Left renal cortex interstitium (tissue), 4 donors: ENCODE measurements at places on chromosomes 3 and 15. TPM values are rescaled to one million over a fixed set of nuclear protein-coding genes. Genes with fewer than 3 reads are reported as not detected.

The B4GALT4 gene
- 38.6 TPM for polyA plus RNA-seq

The RPL15 gene
- polyA plus RNA-seq, result 2,558 TPM

The NPAP1 gene
- 0.18 TPM for polyA plus RNA-seq

The CHRM5 gene
- polyA plus RNA-seq, result 0.16 TPM

GRCh38 chr3:39143051-39143885 is 10.1 kb downstream of the CSRNP1 start:
- no peak for DNase-seq

- DNase-seq, result no peak
Observed at GRCh38 chr3:52730681-52731080, 24.8 kb downstream of the SPCS1 start.

GRCh38 chr15:67405208-67406191 is 115.4 kb upstream of the C15orf61 start:
- no peak for DNase-seq

GRCh38 chr3:22835041-22835440 is 368.1 kb upstream of the UBE2E2 start:
- DNase-seq, result no peak

DNA sequence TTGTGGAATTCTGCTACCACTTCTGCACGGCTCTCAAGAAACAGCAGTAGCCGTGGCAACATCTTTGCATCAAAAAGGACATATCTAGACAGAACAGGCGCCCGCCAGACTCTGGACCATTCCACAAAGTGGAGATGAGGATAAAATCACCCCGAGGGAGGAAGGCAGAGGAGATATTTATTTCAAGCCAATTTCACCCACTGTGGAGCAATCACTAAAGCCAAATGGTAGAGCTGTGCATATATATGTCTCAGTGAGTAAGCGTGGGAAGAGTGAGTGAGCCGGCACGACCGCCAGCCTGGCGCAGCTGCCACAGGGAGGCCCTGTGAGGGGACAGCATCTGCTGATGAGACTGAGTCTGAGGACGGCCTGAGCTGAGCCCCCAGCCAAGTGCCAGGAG is 111.3 kb downstream of the MEGF11 start:
- no peak for DNase-seq

DNA sequence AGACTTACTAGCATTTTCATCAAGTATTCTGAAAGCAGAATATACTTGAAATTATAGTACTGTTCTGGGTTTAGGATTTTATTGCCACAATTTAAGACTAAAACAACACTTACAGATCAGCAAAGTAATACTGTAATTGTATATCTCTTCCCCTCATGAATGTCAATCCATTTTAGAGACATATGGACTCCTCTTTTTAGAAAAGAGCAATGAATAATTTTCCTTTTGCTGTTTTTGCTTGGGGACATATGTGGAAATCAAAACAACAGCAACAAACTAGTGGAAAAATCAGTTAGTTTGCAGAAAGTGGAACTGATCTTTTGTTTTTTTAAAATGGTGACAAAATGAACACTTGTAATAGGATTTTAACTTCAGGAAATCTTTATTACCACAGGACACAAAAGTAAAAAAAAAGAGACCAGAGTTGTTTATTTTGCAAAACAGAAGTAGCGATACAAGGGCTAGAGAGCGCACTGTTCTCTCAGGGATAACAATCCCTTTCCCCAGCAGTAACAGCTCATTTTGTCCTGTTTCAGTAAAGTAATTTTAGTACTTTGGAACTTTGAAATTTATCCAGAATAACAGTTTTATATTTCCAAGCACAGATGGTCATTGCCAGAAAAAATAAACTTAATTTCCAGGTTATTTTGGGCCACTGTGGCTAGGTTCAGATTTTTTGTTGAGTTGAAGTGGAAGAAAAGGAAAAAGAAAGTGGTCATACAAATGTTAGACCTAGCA is 17.1 kb downstream of the LEKR1 start:
- DNase-seq, result no peak

- DNase-seq, result no peak
Observed at GRCh38 chr15:85539491-85539890, 159.1 kb downstream of the AKAP13 start.

DNA sequence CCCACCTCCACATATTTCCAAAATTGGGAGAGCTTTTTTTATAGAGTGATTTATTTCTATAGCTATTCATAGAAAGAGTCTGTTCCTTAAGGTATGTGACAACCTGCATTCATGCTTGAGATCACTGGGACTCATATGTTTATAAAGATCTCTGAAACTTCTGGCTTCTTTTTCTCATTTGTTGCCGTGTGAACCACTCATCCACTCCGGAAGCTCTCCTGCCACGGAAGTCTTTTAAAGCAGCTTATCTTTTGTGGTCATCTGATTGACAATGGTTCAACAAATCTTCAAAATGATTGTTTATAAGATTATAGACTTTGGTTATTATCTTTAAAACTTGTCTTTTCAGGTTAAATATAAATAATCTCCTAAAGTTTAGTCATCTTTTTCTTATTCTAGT is 260.5 kb downstream of the C3orf38 start:
- no peak for DNase-seq

DNA sequence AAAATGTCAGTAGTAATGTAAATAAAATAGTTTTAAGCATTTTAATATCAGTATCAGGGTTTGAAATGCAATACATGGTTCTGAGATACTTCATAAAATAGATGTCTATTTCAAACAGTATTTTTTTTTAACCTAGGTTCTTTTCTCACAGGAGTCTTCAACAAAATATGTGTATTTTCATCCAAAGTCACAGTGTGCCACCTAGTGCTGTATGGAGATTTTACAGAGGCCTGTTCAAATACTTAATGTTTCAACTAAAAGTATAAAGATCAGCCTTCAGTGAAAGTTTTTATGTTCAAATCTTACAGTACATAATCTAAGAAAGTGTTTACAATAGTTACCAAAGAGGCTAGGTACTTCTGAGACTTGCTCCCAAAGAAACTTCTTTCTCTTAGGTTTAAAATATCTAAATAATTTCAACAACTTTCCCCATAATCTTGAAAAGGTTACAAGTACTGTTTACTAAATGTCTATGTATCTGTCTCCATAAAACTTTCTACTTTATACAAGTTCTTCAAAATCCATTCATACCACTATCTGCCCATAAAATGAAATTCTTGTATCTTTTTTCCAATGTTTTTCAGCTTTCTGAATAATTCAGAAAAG is 38.3 kb downstream of the SCAPER start:
- peak; percentile 29 for DNase-seq

- DNase-seq, result no peak
Observed at GRCh38 chr15:80052597-80053304, 6.7 kb upstream of the ZFAND6 start.

- DNase-seq, result no peak
Observed at GRCh38 chr3:187247398-187247797, 44.1 kb downstream of the MASP1 start.
